Fibroblast of pulmonary artery (primary cell): ENCODE measurements at places on chromosomes 13 and 19.
A peak's percentile ranks its signal among the peaks of the same experiment; 100 is the strongest.

- peak; percentile 63 for DNase-seq
Measured at GRCh38 chr13:100721885-100722512, 47.4 kb upstream of the TMTC4 start.

- DNase-seq: peak; percentile 10
Measured at GRCh38 chr13:78015782-78016181, 97.2 kb upstream of the EDNRB start.

DNA sequence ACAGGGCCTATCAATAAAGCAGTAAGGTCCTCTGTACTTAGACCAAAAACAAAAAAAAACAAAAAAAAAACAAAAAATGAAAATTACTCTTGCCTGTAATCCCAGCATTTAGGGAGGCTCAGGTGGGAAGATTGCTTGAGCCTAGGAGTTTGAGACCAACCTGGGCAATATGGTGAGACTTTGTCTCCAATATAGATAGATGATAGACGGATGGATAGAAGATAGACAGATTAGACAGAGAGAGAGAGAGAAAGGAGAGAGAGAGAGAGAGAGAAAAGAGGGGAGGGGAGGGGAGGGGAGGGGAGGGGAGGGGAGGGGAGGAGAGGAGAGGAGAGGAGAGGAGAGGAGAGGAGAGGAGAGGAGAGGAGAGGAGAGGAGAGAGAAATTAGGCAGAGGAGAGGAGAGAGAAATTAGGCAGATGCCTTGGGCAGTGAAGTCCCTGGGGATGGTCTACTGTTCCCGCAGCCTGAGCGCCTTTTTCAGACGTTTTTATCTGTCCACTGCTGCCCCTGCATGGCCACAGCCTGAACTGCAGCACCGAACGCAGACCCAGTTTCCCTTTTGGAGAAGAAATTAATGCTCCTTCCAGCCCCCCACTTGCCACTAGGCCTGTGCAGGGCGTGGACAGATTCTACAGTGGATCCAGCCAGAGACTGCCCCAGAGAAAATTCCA is 9.8 kb upstream of the ZNF627 start:
- DNase-seq: peak; percentile 74

GRCh38 chr13:40764587-40765403 is 6.2 kb downstream of the MRPS31 start:
- peak; percentile 8 for DNase-seq

DNA sequence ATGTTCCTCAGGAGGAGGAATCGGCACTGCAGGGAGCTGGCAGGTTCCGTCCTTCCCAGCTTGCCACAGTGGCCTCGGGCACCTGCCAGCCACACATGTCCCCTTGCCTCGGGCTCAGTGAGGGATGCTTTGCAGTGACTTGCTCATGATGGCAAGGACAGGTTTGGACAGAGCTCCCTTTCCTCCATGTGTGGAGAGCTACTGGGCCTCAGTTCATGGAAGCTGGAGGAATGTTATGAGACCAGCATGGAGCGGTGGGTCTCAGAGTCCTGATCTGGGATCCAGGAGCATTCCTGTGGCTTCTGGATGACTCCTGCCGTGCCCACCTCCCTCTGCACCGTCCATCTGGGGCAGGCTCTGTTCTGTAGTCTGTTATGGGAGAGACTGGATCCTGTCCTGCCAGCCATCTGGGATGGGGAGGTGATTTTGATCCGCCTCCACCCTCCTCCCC is 59.2 kb downstream of the SIPA1L3 start:
- DNase-seq: no peak

DNA sequence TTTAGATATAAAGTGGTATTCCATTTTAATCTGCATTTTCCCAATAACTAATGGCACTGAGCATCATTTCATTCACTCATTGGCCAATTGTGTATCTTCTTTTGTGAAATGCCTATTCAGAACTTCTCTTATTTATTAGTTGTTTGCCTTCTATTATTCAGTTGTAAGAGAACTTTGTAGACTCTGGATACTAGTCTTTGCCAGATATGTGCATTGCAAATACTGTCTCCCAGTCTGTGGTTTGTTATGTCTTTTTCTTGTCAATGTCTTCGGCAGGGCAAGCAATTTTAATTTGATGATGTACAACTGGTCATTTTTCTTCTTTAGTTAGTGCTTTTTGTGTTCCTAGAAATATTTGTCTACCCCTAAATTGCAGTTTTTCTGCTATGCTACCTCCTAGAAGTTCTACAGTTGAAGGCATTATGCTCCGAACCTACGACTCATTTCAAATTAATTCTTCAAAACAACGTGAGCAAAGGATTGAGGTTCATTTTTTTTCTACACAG is 115.9 kb downstream of the TSHZ3 start:
- DNase-seq: no peak

GRCh38 chr13:78319101-78319627 is 284.2 kb downstream of the POU4F1 start:
- DNase-seq: no peak

GRCh38 chr19:54024660-54025059 is 33.2 kb downstream of the CACNG6 start:
- no peak for DNase-seq

- DNase-seq: peak; percentile 90
Measured at GRCh38 chr19:13781547-13781946, 7.3 kb downstream of the C19orf53 start.

GRCh38 chr19:10812902-10813404 is 23.1 kb downstream of the TMED1 start:
- DNase-seq: peak; percentile 94

DNA sequence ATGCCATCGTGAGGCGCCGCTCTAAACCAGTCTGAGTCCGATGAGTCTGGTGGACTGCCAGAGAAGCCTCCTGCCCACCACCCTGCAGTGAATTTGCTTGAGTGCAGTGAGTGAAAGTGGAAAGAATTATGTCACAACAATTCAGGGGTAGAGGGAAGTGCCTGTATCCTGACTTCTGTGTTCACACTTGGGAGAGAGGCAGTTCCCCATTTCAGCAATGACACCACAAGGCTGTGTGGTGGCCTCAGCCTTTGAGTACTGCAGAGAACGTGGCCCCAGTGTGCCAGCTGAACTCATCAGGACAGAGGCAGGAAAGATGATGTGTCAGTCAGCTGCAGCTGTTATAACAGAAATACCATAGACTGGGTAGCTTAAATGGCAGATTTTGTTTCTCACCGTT is 155.6 kb downstream of the COG6 start:
- no peak for DNase-seq

GRCh38 chr19:33493401-33494275 is 28.0 kb downstream of the PEPD start:
- no peak for DNase-seq

- no peak for DNase-seq
Measured at GRCh38 chr19:39237200-39238184, 7.3 kb downstream of the IFNL3 start.

DNA sequence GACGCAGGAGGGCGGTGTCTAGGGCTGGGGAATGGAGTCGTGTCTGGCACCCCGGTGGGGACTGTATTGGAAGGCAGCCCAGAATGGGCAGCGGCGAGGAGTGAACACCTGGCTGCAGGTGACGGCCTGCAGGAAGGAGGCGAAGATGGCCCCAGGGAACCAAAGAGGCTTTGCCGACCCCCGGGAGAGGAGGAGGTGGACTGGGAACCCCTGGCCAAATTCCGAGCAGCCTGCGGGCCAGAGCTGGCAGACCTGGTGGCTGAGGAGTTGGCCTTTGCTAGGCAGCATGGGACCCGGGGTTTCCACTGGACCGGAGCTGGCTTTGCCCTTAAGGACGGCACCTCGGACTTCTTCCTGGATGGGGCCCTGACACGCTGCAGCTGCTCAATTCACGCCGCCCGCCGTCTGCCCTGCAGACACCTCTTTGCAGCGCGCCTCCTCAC is 25.9 kb downstream of the ZSWIM9 start:
- DNase-seq: peak; percentile 23

DNA sequence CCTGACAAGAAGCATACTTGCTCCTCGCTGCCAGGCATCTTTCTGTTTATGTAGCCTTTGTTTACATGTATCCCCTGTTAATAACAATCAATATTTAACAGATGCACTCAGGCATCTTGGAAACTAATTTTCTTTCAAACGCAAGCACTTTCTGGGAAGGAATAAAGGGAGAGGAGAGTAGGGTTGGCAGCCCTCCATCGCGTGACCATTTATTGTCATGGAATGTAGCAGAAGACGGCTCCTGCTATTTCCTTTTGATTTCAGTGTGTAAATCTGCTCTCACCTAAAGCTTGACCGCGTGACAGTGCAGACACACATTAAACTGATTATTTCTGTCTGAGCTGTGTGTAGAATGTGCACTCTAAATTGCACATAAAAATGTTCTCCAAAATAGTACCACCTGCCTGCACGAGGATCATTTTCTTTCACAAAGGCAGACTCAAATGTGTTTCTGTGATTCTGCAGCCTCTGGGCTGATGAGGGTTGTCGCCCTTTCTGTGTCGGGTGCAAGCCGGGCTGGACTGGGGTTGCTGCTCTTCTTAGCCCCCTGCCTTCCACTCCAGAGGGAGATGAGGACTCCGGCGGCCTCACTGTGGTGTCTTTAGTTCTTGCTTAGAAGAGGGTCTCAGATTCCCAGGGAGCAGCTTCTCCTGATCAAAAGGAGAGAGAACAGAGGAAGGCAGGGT is 223.5 kb upstream of the MAB21L1 start:
- DNase-seq: no peak

DNA sequence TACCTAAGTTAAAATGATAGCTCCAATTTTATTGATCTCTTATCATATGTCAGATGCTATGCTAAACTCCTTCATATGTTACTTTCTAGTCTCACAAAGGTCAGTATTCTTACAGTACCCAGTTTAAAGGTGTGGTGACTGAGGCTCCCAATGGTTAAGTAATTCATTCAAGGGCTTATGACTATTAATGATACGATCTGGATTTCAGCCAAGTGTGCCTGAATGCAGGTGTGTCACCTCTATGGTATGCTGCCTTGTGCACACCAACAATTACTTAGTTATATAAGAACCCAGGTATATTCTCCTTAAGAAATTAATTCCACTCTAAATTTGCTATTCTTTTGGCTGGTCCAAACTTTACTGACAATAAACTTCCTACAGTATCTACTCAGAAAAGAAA is 84.6 kb upstream of the TRPC4 start:
- DNase-seq: no peak

GRCh38 chr19:40627486-40628279 is 26.5 kb downstream of the LTBP4 start:
- no peak for DNase-seq

DNA sequence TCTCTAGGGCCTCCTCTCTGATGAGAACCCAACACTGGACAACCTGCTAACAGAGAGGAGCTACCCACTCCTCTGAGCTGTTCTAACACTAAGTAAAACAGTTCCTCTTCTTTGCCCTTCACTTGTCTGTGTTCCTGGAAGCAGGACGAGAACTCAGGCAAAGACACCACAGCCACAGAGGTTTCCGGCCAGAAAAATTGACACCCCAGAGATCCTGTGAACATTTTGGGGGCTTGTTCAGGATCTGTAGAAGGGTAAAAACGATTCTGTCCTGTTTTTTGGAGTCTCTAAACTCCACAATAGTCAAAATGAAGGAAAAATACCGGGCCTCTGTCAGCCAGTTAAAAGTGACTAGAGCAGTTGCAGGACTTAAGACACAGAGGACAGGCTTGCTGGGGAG is 165.9 kb downstream of the B3GLCT start:
- DNase-seq: no peak

GRCh38 chr19:10565567-10566407 is at the start of gene KRI1:
Gene KRI1 (minus strand): TSS chr19:10566010. CDS start chr19:10565999, 11 bp downstream.
- peak; percentile 98 for DNase-seq

- DNase-seq: no peak
Measured at GRCh38 chr19:16626796-16627192, 1.2 kb downstream of the MED26 start.

GRCh38 chr19:48833977-48834376 is 2.3 kb downstream of the HSD17B14 start:
- no peak for DNase-seq

GRCh38 chr19:35501684-35502083 is 11.4 kb upstream of the KRTDAP start:
- DNase-seq: peak; percentile 26

GRCh38 chr19:10074153-10074552 is 12.0 kb upstream of the SHFL start:
- peak; percentile 46 for DNase-seq

GRCh38 chr13:38223089-38223488 is 126.6 kb upstream of the UFM1 start:
- peak; percentile 60 for DNase-seq

DNA sequence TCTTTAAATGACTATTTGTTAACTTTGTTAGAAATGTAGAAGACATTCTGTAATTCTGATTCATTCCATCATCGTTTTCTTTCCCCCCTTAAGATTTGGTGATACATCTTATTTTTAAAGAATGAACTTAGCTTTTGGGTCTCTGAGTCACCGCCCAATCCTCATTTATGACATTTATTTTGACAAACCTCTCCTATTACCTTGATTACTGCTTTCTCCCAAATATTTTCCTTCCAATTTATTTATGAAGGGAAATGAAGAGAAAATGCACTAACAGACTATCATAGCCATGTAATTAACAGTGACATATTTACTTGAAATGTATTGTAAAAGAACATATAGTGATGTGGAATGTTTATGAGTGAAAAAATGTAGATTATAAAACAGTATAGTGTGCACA is 241.6 kb downstream of the DCLK1 start:
- DNase-seq: no peak

DNA sequence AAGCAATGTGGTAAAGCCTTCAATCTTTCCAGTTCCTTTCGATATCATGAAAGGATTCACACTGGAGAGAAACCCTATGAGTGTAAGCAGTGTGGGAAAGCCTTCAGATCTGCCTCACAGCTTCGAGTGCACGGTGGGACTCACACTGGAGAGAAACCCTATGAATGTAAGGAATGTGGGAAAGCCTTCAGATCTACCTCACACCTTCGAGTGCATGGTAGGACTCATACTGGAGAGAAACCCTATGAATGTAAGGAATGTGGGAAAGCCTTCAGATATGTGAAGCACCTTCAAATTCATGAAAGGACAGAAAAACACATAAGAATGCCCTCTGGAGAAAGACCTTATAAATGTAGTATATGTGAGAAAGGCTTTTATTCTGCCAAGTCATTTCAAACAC is 15.6 kb upstream of the ZNF763 start:
- DNase-seq: no peak

DNA sequence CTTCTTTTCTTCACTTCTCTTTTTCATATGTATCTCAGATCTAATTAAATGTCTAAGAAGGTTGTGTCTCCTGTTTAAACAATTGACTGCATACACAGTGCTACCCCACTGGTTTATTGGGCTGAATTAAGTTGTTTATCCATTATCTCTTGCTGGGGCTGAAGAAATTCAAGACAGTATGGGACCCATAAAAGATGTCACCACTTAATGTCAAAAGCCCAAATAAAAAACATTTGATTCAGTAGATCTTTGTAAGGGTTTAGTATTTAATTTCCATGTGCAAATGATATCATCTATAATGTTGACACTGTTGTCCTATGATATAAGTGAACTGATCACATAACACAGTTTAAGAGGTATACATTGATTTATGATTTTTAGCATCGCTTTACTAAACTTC is 1431.9 kb upstream of the PCDH20 start:
- DNase-seq: no peak

- no peak for DNase-seq
Measured at GRCh38 chr13:45416516-45417128, 1.6 kb downstream of the SLC25A30 start.

GRCh38 chr19:35161434-35161743 is 6.9 kb downstream of the FXYD5 start:
- no peak for DNase-seq
